Stimulated activated CD4-positive, alpha-beta T cell treated with anti-CD3 and anti-CD28 coated beads, Interleukin-2, amount 100 ng/mL, for 4 hours (primary cell): ENCODE measurements at places on chromosomes 3 and 15.

DNA sequence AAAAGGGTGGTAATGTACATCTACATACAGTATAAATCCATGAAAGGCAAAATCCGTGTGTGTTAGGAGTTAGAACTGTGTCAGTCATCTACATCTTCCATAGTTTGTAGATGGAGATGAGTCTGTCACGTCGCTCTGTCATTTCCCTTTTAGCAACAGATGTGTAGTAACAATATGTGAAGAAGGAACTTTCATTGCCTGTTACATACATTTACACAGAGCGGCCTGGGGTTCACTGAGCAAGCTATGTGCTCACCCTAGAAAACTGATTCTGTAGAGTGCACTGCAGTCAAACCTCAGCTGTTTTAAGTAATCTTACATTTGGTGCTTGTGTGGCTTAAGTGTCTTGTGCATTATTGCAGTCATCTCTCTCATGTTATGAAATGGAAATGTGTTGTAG, 41.6 kb upstream of the AP3B2 start:
- no peak for DNase-seq

GRCh38 chr15:69612112-69612511, 159.5 kb downstream of the RPLP1 start:
- DNase-seq = no peak

- DNase-seq = no peak
Measured at GRCh38 chr3:59001675-59002074, 48.1 kb downstream of the CFAP20DC start.

GRCh38 chr15:43550527-43551363, 33.3 kb downstream of the MAP1A start:
- no peak for DNase-seq

DNA sequence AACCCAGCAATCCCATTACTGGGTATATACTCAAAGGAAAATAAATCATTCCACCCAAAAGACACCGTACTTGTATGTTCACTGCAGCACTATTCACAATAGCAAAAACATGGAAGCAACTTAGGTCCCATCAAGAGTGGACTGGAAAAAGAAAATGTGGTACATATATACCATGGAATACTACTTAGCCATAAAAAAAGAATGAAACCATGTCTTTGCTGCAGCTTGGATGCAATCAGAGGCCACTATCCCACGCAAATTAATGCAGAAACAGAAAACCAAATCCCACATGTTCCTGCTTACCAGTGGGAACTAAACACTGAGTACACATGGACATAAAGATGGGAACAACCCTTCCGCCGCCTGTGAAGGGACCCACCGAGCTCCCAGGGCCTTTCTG, 34.2 kb downstream of the UACA start:
- no peak for DNase-seq
